ENCODE measurements at places on chromosomes 5 and 9.

- no peak for DNase-seq
Measured at GRCh38 chr9:4540425-4540824, 50.2 kb downstream of the SLC1A1 start.

DNA sequence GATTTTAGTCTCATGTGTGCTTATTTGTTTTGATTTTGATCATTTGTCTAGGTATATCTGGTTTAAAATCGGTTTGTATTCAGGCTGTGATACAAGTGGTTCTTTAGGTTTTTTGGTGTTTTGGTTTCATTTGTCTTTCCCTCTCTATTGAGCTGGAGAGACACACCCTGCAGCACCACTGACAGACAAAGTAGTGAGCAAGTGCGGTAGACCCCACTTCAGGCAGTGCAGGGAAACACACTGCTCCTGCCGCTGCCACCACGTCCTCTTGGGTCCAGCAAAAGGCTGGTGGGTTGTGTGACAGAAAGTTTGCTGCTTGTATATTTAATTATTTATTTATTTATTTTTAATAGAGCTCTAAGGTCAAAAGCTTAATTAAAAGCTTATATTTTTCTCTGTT, 801.0 kb downstream of the NR2F1-AS1 start:
- DNase-seq, result no peak

GRCh38 chr9:4491626-4491975, 1.3 kb downstream of the SLC1A1 start:
- no peak for DNase-seq

GRCh38 chr5:142869886-142870285, 99.7 kb downstream of the ARHGAP26 start:
- DNase-seq, result no peak

DNA sequence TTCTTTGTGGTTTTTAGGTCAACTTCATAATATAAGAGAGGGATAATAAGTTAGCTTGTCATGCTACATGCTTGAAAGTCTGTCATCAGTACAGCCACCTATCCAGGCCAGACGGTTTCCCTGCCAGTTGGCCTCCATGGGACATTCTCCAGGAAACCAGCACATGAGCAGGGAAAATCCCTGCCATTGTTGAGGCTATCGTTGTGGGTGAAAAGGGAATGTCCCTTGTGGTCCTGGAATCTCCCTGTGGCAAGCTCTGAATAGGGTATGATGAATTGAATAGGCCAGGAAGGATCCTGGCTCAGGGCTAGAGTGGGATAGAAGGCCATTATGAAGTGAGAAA, 12.3 kb downstream of the F2RL1 start:
- DNase-seq, result no peak

DNA sequence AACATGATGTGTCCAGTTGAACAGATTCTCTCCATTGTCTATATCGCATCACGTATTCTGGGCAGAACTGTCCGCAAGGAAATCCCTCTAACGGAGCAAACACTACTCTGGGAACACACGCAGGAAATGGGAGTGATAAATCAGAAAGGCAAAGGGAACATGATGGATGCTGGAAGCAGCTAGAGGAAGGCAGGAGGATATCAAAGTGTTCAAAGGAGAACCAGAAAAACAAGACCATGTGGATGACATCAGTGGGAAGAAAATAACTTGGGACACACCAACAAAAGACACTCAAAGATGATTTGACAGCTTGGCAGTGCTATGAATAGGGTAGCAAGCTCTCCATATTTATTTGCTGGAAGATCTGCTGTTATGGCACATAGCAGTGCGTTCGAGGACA, 142.9 kb downstream of the PLK2 start:
- no peak for DNase-seq

DNA sequence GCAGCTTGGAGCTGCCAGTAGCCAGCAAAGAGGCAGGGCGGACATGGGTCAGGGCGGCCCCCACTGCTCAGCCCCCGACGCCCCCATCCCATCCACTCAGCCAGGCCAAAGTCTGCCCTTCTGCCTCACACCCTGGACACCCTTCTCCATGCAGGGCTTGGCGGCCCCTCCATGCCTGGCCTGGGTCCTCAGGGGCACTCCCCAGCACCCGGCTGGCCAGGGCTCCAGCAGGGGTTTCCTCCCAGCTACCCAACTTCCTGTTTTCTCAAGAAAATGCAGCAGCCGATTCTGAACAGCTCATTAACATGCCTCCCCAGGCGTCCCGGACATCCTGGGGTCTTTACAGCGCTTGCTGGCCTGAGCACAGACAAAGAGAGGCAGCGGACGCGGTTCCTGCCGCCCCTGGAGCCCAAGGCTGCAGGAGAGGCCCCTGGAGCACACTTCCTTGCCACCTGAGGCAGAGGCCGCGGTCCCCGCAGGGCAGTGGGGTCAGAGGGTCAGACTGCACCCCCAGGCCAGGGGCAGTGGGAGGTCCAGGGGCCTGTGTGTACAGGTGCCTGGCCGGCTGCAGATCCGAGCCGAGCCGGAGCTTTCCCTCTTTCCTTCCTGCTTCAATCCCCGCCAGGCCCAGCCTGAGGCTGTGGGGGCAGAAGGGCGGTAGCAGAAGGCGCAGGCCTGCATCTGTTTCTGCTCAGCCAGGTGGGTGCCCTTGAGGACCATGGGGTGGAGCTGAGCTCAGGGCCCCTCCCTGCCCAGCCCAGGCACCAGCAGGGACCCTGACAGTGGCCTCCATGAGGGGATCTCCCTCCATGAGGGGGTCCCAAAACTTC, 18.7 kb upstream of the NRARP start:
- DNase-seq, result no peak

GRCh38 chr9:113632776-113633590, 169.5 kb downstream of the RGS3 start:
- DNase-seq, result peak; percentile 31

GRCh38 chr5:92860061-92860460, 721.0 kb downstream of the NR2F1-AS1 start:
- DNase-seq, result no peak

GRCh38 chr9:26131886-26132285, 453.6 kb upstream of the TUSC1 start:
- DNase-seq, result no peak

DNA sequence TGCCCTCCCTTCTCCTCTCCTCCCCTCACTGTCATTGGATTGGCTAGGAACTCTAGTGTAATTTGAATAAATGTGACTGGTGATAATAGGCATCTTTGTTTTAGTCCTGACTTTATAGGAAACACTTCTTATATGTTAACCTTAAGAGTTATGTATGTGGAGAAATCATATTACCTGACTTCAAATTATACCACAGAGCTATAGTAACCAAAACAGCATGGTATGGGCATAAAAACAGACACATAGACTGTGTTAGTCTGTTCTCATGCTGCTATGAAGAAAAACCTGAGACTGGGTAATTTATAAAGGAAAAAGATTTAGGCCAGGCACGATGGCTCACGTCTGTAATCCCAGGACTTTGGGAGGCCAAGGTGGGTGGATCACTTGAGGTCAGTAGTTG, 9.4 kb downstream of the MRRF start:
- DNase-seq, result no peak

- peak; percentile 30 for DNase-seq
Measured at GRCh38 chr5:39283231-39283818, 64.0 kb upstream of the FYB1 start.

DNA sequence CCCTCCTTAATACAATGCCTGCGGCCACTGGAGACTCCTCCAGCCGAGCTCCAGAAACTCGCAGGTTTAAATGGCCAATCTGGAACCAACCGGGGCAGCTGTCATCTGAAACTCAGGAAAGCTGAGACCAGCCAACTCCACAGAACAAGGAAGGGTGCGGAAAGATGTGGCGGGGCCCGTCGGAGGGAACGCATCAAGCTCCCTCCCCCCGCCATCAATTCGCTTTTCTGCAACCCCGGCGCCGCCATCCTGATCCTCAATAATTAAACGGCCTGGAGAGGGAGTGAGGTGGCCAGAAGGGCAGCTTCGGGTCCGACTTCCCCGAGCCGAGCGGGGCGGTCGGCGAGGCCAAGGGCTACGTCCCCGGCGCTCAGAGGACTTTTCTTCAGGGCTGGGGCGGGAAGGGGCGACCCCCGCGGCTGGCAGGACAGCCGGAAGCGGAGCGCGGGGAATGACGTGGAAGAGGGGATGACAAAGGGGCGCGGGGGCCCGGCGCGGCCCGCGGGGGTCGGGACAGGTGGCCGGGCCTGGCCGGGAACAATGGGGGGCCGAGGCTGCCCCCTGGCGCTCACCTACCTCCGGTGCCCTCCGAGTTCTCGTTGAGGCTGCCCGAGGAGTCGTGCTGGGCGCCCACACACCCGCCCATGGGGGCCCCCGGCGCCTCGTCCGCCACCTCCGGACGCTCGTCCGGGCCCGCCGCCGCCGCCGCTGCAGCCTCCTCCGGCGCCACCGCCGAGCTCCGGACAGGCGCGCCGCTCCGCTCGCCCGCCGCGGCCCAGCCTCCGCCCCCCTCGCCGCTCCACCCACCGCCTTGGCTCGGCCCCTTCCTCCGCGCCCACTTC, at the start of gene UBTD2:
Gene UBTD2, minus strand, starts transcription at position 745 of the 842 bp plus-strand sequence. Its CDS starts 99 bp downstream, at position 646.
- peak; percentile 61 for DNase-seq

DNA sequence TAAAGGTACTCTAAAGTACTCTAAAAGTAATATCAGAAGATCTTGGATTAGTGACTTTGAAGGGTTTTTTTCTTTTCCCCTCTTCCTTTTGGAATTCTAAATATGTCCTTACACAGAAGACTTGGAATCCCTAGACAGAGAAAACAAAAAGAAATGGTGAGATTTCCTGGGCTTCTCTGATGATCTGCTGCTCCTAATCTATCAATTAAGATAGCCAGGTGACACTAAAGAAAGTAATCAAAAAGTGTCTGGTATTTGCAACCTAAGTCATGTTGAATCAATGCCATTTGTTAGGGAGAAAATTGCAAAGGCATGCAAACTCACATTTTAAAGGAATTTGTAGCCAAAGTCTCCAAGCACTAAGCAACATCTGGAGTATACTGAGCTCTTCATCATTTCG, 29.5 kb upstream of the MYO10 start:
- DNase-seq, result no peak

DNA sequence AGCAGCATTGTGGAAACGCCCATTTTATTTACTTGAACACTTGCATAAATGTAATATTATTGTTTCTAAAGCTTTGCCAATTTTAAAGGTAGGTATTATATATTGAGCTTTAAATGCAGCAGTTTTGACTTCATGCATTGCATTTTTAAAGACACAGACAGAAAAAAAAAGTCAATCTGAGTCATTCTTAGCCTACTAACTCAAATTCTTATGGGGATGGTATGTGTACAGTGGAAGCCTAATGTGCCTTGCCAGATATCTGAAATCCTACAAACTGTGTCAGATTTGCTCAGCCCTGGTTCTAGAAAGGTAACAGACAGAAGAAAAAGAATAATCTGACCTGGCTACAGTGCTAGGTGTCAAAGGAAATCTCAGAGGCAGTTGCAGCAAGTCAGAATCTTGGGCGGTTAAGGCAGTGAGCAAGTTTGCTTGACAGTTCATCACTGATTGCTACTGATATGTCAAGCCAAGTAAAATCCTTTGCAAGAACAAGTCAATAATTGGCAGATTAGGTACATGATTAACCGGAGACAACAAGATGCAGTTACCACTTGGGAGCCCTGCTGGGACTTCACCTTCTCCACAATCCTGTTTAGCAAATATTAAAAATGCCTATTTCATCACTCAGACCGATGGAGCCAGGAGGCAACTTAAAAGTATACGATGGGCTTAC, 224.8 kb upstream of the WWC1 start:
- DNase-seq, result no peak

GRCh38 chr9:137307255-137308056, 5.4 kb upstream of the NRARP start:
- no peak for DNase-seq

DNA sequence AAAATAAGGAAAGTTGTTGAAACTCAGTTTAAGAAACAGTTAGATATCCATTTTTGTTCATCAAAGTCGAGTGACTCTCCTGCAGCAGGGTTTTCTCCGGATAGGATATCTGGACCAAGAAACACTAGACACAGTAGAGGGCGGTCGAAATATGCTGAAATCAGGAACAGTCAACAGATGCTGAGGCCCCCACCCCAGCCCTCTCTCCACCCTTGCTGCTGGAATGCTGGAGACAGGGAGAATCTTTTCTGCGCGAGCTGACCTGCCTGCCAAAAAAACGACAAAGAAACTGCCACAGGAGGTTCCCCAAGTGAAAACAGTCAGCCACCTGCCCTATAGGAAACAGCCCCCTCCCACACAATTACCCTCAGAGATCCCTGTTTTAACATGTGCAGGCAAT, 4.3 kb upstream of the IL13 start:
- DNase-seq, result no peak

DNA sequence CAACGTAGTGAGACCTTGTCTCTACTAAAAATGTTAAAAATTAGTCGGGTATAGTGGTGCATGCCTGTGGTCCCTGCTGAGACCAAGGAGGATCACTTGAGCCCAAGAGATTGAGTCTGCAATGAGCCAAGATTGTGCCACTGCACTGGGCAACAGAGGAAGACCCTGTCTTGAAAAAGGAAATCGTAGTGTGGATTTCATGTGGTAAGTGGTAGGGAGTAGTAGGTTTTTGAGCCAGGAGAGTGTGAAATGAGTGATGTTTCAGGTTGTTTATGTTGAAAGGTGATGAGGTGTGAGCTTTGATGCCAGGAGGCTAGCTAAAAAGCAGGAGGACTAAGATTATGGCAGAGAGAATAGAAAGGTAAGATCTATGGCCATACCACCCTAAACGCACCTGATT, 5.9 kb downstream of the MATR3 start:
- no peak for DNase-seq

GRCh38 chr5:159916841-159917761, 819 bp downstream of the ADRA1B start:
- DNase-seq, result no peak

GRCh38 chr9:20649381-20649780, 27.1 kb upstream of the MLLT3 start:
- no peak for DNase-seq

- DNase-seq, result no peak
Measured at GRCh38 chr5:151051066-151051930, 29.5 kb downstream of the TNIP1 start.

DNA sequence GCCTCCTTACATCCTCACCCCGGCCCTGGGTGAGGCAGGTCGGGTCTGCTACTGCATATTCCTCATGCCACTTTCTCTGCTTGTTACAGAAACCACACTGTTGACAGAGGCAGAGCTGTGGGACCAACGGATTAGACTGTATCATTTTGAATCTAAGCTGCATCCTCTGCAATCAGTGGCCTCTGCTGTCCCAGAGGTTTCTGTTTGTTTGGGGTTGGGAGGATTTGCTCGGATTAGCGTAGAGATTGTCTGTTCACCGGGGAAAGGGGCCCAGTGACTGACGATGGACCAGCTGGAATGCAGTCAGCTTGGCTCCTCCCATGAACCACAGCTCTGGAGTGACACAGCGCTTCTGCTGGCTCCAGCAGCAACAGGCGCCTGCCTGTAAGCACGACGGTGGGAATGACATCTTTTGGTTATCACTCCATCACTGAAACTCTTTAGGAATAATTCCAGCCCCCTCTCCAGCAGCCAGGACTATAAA, 37.3 kb upstream of the ADRA1B start:
- no peak for DNase-seq

DNA sequence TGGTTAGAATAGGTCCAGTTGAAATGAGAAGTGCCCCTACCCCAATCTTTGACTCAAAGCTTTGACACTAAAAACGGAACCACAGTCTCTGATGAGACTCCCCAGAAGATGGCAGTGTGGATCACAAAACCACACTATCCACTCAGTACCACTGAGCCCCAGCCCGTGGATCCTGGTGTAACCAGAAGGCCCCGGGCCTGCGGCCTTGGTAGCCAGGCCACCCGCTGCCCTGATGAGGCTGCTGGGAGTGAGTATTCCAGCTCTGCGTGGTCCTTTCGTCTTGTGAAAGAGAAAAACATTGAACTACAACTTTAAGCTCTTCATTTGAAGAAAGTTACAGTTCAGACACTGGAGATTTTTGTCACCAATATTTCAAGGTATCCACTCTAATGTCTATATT, 42.2 kb upstream of the FBP1 start:
- DNase-seq, result peak; percentile 15

GRCh38 chr5:58818465-58818864, 235.6 kb downstream of the RAB3C start:
- DNase-seq, result no peak

Data from stimulated activated CD4-positive, alpha-beta T cell treated with anti-CD3 and anti-CD28 coated beads, Interleukin-15, amount 100 ng/mL, for 48 hours (primary cell).